ENCODE measurements at places on chromosomes 2 and 18.

- no peak for DNase-seq
These were observed 164.4 kb downstream of the TNS1 start for GRCh38 chr2:217838409-217838831.

DNA sequence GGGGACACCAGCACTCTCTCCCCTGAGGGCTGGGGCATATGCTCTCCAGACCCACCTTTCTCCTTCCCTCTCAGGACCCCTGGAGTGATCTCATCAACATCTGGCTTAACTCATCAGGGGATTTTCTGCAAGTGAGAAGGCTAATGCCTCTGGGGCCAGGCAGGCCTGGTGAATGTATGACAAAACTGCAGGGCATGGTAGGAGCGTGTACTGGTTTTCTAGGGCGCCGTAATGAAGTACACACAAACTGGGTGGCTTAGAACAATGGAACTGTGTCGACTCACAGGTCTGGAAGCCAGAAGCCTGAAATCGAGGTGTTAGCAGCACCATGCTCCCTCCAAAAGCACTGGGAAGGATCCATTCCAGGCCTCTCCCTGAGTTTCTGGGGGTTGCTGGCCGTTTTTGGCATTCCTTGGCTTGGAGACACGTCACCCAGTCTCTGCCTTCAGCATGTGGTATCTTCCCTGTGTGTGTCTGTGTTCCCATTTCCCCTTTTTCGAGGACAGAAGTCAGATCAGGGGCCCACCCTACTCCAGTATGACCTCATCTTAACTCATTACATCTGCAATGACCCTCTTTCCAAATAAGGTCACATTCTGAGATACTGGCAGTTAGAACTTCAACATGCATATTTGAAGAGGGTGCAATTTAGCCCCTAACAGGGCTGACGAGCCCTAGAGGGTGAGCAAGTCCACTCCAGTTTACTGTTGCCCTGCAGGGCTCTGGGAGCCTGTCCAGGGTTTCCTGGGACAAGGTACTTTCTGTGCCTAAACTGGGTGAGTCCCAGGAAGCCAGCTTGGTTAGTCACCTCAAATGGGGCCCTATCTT lies 45.5 kb upstream of the CAB39 start:
- no peak for DNase-seq

GRCh38 chr2:222693837-222694236 lies 22.4 kb downstream of the MOGAT1 start:
- no peak for DNase-seq

DNA sequence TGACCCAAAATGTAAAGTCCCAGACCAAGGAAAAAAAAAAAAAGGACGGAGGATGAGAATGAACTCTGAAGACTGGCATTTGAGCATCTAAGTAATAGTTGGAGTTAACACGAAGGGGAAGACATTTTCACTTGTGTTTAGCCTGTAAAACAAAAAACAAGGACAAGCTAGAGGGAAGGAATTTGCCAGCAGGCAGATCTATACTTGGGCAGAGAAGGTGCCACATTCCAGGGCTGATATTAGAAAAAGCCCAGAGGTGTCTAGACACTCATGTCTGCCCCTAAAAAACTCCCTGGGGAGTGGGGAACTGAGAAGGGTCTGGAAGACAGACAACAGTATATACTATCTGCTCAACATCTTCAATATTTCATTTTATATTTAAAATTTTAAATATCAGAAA lies 171.1 kb downstream of the ZEB2 start:
- DNase-seq = no peak

GRCh38 chr2:220980966-220981675 lies 591.0 kb downstream of the EPHA4 start:
- no peak for DNase-seq

DNA sequence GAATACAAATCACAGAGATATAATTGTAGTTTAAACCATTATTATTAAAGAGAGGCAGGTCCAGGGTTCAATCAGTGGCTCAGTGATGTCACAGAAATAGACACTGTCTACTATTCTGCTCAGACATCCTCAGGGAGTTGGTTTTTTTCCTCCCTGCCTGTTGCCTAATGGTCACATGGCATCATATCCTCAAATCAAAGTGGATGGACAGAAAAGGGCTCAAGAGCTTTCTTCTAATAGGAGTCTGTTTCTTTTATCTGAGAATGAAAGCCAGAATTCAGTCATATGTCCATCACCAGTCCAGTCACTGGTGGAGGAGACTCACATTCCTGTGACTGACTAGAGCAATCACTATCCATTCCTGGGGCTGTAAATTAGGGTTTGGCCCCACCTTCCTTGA lies 27.9 kb upstream of the EPC2 start:
- no peak for DNase-seq

- no peak for DNase-seq
These were observed 283.8 kb upstream of the LYPD1 start for GRCh38 chr2:132953771-132954170.

DNA sequence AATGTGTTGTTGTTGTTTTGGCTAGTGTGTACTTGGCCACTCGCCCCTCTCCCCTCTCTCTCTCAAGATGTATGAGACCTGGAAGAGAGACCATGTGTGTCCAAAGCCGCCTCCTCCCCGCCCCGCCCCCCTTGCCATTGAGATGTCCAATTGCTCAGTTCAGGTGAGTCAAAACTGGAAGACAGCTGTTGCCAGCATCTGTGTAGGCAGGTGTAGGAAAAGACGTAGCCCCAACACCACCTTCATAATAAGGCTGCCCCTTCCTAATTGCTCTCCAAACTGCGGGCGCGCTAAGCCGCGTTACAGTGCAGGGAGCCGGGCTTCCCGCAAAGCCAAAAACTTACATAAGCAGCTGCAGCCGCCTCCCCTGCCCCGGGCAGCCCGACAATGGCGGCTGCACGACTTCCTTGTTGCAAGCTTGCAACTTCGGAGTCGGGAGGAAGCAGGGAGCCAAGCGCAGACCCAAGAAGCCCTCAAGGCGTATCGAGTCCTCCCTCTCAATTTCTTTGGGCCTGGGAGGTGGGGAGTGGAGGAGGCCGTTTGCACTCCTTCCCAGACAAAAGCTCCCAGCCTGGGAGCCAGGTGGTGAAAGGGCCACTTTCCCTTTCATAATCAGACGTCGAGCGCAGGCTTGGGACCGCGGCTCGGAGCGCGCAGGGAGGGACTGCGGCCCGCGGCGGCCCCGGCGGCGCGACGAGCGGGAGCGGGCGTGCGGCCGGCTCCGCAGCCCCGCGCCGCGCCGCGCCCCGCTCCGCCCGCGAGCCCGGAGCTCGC lies 882 bp downstream of the ZBTB14 start:
- no peak for DNase-seq

DNA sequence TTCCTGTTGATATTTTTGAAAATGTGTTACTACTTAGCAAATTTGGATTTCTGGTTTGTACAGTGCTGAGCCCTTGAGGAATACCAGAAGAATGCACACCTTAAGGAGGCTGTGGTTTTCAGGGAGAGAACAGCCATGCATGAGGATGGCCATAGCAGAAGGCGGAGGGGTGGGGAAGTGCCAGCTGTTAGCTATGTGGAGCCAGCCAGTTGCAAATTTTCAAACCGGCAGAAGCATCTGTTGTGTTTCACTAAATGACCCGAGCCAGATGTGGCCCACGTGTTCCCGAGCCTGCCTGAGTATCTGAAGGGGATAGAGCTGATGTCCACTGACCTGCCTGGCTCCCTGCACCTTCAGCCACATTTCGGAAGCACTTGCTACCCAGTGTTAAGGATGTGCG lies 16.4 kb upstream of the RBM44 start:
- DNase-seq = no peak

- no peak for DNase-seq
These were observed 58.1 kb upstream of the RNU4ATAC start for GRCh38 chr2:121472470-121472993.

- no peak for DNase-seq
These were observed 14.5 kb upstream of the SLC8A1 start for GRCh38 chr2:40466332-40466906.

- DNase-seq = no peak
These were observed 440 bp upstream of the UGGT1 start for GRCh38 chr2:128090575-128090944.

GRCh38 chr2:191676790-191677645 lies 918 bp upstream of the NABP1 start:
- DNase-seq = peak; percentile 58

- DNase-seq = no peak
These were observed 612.2 kb upstream of the VRK2 start for GRCh38 chr2:57434441-57434840.

DNA sequence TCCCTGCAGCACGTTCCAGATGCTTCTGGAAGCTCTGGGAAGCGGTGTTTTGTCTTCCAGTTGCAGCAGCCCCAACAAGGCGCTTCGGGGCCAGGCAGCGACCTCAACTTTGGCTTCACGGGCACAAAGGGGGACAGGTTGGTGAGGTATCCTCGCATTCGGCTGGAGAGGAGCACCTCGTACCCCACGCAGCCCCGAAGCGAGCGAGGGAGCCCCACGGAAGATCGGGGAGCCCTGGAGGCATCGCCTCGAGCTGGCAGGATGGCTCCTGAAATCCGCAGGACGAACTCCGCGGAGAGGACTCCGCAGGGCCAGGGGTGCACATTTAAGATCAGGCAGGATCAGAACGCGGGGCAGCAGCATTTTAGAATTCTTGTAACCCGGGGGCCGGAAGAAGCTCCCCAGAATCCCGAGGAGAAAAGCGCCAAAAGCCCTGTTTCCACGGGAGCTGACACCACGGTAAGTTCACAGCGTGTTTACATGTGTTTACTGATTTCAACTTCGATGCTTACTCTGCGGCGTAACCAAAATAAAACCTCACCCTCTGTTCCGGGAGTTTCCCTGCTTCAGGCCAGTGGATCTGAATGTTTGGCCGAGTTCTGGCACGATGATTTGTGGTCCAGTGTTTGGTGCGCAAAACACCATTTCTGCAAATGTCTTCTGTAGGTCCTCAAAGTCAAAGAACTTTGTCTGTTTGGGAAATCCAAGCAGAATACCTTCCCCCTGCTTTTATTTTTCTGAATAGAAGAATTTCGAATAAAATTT lies 212.5 kb downstream of the NEDD4L start:
- no peak for DNase-seq

- no peak for DNase-seq
These were observed 11.7 kb upstream of the WIPF1 start for GRCh38 chr2:174609261-174609660.

DNA sequence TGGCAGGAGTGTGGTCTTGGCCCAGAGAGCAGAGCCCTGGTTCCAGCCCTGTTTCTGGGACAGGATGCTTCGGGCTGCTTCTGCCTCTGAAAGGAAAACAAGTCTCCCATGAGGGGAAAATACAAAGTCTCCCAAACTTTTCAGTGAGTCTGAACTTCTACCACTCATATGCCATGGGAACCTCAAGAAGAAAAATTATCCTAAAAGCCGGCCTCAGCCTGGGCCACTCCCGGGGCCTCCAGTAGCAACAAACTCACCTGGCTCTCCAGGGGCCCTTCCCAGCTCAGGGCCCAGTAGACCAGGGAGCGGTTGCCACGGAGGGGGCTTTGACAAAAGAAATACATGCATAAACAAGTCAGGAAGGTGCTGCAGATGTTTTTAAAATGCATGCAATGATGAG lies 289.2 kb upstream of the HDAC4 start:
- DNase-seq = no peak

- no peak for DNase-seq
These were observed 13.4 kb upstream of the HOXD1 start for GRCh38 chr2:176174824-176175708.

GRCh38 chr2:119464981-119465380 lies 33.3 kb downstream of the TMEM37 start:
- no peak for DNase-seq

DNA sequence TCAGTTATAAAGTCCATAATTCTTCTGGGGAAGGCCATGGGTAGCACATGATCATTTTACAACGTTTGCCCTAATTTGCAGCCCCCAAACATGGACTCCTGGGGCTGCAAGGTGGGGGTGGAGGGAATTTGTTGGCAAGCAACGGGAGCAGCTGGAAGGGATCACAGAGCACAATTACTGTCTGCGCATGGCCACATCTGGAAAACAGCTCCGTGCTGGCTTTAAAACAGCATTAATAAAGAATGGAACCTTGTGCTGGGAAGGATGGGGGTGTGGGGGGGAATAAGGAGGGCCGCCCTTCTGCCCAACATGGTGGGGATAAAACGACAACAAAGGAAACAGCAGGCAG lies 60.9 kb upstream of the SLC14A2 start:
- DNase-seq = no peak

DNA sequence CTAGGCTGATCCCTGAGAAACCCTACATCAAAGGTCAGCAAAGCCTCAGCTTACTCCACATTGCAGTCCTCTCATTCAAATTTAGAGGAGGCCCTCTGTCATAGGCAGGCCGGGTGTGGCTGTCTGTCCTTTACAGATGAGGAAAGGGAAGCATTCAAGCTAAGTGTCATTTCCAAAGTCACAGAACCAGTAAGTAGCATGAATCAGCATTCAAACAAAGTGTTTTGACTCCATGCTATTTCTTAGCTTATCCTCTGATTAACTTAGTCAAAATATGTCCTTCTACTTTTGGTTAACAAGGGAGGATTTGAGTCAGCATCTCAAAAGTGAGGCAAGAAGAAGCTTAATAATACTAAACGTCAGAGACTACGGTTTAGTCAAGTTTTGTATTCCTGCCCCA lies 409.0 kb upstream of the POU3F3 start:
- DNase-seq = no peak
